ENCODE measurements at places on chromosomes 2 and 18.

DNA sequence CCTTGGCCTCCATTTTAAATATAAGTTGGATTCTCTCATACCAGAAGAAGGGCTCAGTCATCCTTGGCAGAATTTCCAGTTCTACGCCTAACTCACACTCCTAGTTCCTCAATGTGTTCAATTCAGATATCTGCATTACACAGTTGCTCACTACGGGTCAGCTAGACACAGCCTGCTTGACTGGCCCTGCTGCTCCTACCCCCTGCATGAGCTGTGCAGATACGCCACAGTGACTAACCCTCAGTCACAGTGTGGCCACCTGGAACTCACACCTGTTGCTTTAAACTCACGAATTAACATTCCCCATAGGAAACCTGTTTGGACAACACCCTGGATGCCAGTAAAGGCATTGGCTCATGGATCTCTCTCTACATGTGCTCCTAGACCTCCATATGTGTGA is 429.6 kb downstream of the NCKAP5 start:
- no peak for DNase-seq

GRCh38 chr2:74424139-74424992 is 2.8 kb downstream of the WDR54 start:
- no peak for DNase-seq

- no peak for DNase-seq
These were observed 49.9 kb upstream of the PNPT1 start for GRCh38 chr2:55743583-55743982.

DNA sequence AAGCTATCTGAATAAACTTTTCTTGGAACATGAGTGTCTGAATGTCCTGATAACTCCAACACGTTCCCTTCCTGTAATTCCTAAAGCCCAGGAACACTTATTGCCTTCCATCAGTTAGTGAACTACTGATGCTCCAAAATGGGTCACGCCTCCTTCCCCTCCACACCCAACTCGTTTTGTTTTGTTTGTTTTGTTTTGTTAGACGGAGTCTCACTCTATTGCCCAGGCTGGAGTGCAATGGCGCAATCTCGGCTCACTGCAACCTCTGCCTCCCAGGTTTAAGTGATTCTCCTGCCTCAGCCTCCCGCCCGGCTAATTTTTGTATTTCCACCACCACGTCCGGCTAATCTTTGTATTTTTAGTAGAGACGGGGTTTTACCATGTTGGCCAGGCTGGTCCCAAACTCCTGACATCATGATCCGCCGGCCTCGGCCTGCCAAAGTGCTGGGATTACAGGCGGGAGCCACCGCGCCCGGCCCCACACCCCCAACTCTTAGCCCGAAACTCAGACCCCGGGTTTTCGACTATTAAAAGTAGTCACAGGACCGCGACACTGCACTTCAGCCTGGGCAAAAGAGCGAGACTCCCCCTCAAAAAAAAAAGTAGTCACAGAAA is 774 bp downstream of the IER3IP1 start:
- no peak for DNase-seq

DNA sequence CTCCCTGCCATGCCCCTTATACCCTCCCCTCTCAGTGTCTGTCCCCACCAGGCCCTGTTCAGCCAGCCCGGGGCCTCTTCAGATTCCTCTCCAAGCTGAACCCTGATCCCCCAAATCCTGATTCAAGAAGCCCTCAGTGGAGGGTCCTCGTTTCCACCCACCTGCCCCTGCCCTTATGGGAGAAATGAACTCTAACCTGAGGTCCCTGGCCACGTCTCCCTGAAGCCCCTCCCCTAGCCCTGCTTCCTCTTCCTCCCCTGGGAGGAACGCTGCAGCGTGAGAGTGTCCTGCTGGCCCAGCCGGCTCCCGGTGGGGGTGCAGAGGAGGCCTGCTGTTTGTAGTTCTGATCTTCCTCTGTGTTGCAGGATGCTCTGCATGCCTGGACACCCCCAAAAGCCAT is 56.7 kb upstream of the GLI2 start:
- DNase-seq, result no peak
